Sigmoid colon (tissue), 7 donors: ENCODE measurements at places on chromosomes 4 and X. TPM values are rescaled to one million over a fixed set of nuclear protein-coding genes. Genes with fewer than 3 reads are reported as not detected.

- peak overlapping the region; percentile 71 for H3K4me3 ChIP-seq
- H3K4me1 ChIP-seq = no peaks in the 10 kb centered on the region
- no peak overlapping the region for H3K27ac ChIP-seq
- no peaks in the 10 kb centered on the region for H3K27me3 ChIP-seq
- H3K36me3 ChIP-seq = no peaks in the 10 kb centered on the region
These were observed 613 bp downstream of the GLRB start for GRCh38 chr4:157076578-157076947.

- H3K4me3 ChIP-seq = peak overlapping the region; percentile 4
- H3K27ac ChIP-seq = no peak overlapping the region
- no peaks in the 10 kb centered on the region for H3K27me3 ChIP-seq
- H3K36me3 ChIP-seq = no peaks in the 10 kb centered on the region
- no peak for DNase-seq
These were observed 41.0 kb downstream of the MID1 start for GRCh38 chrX:10579112-10580011.

DNA sequence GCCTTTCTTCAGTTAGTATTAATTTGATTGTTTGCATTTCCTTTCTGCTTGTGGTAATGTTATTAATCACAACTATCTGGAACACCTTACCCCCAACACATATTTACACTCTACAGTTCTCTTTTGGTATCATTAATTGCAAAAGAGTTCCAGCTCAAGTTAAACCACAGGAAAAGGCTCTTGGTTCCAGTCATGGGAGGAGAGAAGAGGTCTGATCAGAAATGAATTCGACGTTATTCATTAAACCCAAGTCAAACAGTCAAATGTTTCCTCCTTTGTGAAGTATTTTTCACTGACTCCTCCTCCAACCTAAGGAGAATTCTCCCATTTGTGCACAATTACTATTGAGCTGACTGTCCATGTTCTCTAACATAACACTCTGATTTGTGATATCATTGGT lies 91.4 kb downstream of the SLC39A8 start:
- H3K4me1 ChIP-seq = no peaks in the 10 kb centered on the region
- no peak overlapping the region for H3K27ac ChIP-seq
- no peak for DNase-seq
- no peak overlapping the region for H3K4me3 ChIP-seq
- H3K27me3 ChIP-seq = no peaks in the 10 kb centered on the region

- H3K36me3 ChIP-seq = no peaks in the 10 kb centered on the region
- H3K27me3 ChIP-seq = no peaks in the 10 kb centered on the region
- H3K4me3 ChIP-seq = peak overlapping the region; percentile 49
These were observed 488 bp downstream of the GPRIN3 start for GRCh38 chr4:89307178-89307445.

DNA sequence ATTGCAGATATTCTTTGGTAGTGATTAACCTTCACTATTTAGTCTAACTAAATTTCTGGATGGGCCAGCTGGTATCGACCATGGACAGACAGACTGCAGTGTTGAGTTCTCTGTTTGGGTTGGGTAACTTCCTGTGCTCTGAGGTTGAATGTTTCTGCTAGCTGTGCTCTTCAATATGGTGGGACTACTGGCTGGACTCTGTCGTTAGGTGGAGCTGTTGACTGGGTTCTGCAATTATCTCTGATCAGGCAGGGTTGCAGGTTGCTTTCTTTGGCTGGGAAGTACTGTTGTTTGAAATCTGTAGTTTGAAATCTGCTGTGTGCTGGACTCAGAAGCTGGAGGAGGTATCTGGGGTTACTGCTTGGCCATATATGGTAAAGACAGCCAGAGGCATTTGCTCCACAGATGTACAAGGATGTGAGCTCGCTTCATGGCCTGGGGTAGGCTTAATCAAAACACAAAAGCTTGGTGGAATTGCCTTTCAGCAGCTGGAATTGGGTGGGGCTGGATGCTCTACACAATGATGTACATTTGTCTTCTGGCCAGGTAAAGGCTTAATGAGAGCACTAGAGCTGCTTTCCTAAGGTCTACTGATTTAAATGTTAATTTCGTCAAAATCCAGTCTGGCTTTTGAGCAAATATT lies 1472.0 kb downstream of the FAM133A start:
- H3K4me3 ChIP-seq = no peak overlapping the region
- H3K27ac ChIP-seq = no peak overlapping the region
- no peaks in the 10 kb centered on the region for H3K36me3 ChIP-seq
- DNase-seq = no peak
- H3K27me3 ChIP-seq = no peaks in the 10 kb centered on the region

DNA sequence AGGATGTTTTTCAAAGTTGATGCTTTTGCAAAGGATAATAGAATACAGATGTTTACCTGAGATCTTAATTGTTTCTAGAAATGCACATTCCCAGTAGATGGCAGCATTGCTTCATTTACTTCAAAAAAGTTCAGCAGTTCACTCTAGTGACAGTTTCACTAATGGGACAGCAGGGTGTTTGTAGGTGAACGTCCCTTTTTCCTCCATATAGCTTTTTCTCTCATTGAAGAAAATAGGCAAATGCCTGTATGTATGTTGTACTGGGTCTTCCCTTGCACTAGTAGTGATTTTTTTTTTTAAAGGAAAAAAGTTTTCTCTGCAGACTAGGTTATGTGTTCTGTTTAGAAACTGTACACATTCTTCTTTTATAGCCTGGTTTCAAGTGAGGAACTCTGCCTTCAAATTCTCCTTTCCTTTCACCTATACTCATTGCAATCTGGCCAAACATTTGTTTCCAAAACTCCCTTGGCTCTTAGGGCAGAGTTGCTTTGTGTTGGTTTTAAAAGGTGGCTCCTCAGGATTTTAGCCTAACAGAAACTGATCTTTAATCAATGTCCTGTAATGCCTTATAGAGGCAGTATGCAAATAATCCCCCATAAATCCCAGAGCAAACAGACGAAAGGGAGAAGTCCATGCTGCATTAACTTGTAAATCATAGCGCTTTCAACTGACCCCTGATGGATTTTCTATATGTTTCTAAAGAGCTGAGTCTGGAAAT lies 86.3 kb downstream of the EGF start:
- no peak overlapping the region for H3K4me3 ChIP-seq
- H3K36me3 ChIP-seq = no peaks in the 10 kb centered on the region
- H3K4me1 ChIP-seq = no peaks in the 10 kb centered on the region
- H3K27me3 ChIP-seq = no peaks in the 10 kb centered on the region
- H3K27ac ChIP-seq = no peak overlapping the region

- peaks cover under 1% of the 10 kb centered on the region for H3K36me3 ChIP-seq
- H3K27ac ChIP-seq = no peak overlapping the region
- no peak overlapping the region for H3K4me3 ChIP-seq
- H3K4me1 ChIP-seq = no peaks in the 10 kb centered on the region
These were observed 27.7 kb downstream of the LARP7 start for GRCh38 chr4:112664611-112665010.

- H3K27ac ChIP-seq = no peak overlapping the region
- no peaks in the 10 kb centered on the region for H3K4me1 ChIP-seq
These were observed 8.7 kb downstream of the GAGE10 start for GRCh38 chrX:49312176-49312575.

- no peak overlapping the region for H3K4me3 ChIP-seq
- no peaks in the 10 kb centered on the region for H3K36me3 ChIP-seq
- H3K4me1 ChIP-seq = no peaks in the 10 kb centered on the region
- no peaks in the 10 kb centered on the region for H3K27me3 ChIP-seq
These were observed 28.2 kb upstream of the CHRNA9 start for GRCh38 chr4:40306976-40307375.

GRCh38 chrX:124426288-124427169 lies 80.2 kb downstream of the SH2D1A start:
- no peak overlapping the region for H3K27ac ChIP-seq
- DNase-seq = no peak
- no peaks in the 10 kb centered on the region for H3K4me1 ChIP-seq
- H3K4me3 ChIP-seq = no peak overlapping the region

GRCh38 chr4:3374011-3374645 lies 67.6 kb upstream of the HGFAC start:
- no peaks in the 10 kb centered on the region for H3K27me3 ChIP-seq
- no peak overlapping the region for H3K4me3 ChIP-seq
- DNase-seq = peak; percentile 56

GRCh38 chrX:45845142-45845541 lies 644.5 kb upstream of the DIPK2B start:
- DNase-seq = no peak
- no peaks in the 10 kb centered on the region for H3K4me1 ChIP-seq
- H3K27me3 ChIP-seq = no peaks in the 10 kb centered on the region
- H3K4me3 ChIP-seq = no peak overlapping the region
- H3K36me3 ChIP-seq = no peaks in the 10 kb centered on the region

GRCh38 chrX:123184219-123184865 lies at the start of gene GRIA3:
Gene GRIA3 (plus strand): TSS chrX:123184278. CDS start chrX:123184536, 258 bp downstream.
- DNase-seq = no peak
- no peaks in the 10 kb centered on the region for H3K4me1 ChIP-seq
- H3K36me3 ChIP-seq = no peaks in the 10 kb centered on the region
- H3K27me3 ChIP-seq = no peaks in the 10 kb centered on the region
- H3K4me3 ChIP-seq = peak within 1 kb of the TSS; percentile 47

- H3K27ac ChIP-seq = no peak overlapping the region
- no peaks in the 10 kb centered on the region for H3K27me3 ChIP-seq
- DNase-seq = no peak
- H3K36me3 ChIP-seq = no peaks in the 10 kb centered on the region
- H3K4me3 ChIP-seq = no peak overlapping the region
These were observed 931.2 kb downstream of the CCSER1 start for GRCh38 chr4:91058345-91058744.

DNA sequence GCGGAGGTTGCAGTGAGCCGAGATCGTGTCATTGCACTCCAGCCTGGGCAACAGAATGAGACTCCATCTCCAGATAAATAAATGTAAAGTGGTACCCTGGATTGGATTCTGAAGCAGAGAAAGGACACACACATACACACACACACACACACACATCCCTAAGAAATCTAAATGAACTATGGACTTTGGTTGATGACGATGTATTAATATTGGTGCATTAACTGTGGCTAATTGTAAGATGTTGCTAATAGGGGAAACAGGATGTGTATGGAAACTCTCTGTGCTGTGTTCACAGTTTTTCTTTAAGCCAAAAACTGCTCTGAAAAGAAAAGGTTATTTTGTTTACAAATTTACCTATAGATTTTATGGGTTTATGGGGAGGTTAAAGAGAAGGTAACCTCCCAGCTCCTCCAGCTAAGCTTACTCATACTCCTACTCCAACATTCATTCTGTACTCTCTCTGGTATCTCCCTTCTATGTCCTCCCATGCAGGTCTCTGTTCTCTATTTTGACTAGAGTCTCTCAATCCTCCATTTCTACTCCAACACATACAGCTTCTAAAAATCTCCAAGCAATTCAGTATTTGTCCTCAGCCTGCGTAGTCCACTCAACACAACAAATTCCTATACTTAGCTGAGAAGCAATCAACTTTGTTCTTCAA lies 46.5 kb upstream of the RELL1 start:
- no peak for DNase-seq
- no peaks in the 10 kb centered on the region for H3K4me1 ChIP-seq
- H3K27me3 ChIP-seq = no peaks in the 10 kb centered on the region
- no peak overlapping the region for H3K27ac ChIP-seq
- no peaks in the 10 kb centered on the region for H3K36me3 ChIP-seq
- no peak overlapping the region for H3K4me3 ChIP-seq

DNA sequence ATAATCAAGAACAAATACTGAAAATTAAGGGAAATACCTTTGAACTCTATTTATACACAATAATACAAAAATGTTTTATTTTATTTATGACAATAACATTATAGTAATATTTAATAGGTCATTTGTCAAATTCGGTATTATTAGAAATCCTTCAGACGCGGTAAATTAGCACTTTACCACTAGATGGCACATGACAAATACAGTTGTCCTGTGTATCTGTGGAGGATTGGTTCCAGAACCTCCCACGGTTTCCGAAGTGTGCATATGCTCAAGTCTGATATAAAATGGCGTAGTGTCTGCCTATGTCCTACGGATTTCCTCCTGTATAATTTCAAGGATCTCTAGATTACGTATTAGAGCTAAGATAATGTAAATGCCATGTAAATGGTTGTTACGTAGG lies 8.1 kb upstream of the LINC00632 start:
- H3K4me1 ChIP-seq = no peaks in the 10 kb centered on the region
- H3K4me3 ChIP-seq = no peak overlapping the region
- H3K27me3 ChIP-seq = no peaks in the 10 kb centered on the region
- H3K36me3 ChIP-seq = no peaks in the 10 kb centered on the region
- no peak for DNase-seq
- no peak overlapping the region for H3K27ac ChIP-seq

DNA sequence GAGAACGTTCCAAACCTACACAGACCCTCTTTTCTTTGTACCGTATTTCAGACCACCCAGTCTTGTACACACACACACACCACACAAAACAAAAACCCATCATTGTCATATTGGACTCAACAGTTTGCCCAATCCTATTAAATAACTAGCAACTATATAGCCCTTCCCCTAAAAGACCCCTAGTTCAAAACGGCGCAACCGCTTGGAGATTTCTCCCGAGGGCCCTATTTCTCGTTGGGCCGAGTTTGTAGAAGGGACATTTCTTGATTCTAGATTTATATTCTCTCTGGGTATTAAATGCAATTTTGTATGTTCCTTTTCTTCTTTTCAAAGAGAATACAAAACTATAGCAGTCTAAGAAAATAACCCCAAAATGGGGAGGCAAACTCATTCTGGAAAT lies 547 bp upstream of the PDGFRA start:
- H3K27ac ChIP-seq = peak overlapping the region; percentile 65
- no peaks in the 10 kb centered on the region for H3K4me1 ChIP-seq
- H3K27me3 ChIP-seq = peaks cover 52% of the 10 kb centered on the region
- DNase-seq = no peak

GRCh38 chr4:139866276-139866962 lies 200.8 kb downstream of the MGST2 start:
- H3K36me3 ChIP-seq = no peaks in the 10 kb centered on the region
- no peaks in the 10 kb centered on the region for H3K4me1 ChIP-seq
- no peaks in the 10 kb centered on the region for H3K27me3 ChIP-seq
- no peak for DNase-seq
- H3K27ac ChIP-seq = no peak overlapping the region

DNA sequence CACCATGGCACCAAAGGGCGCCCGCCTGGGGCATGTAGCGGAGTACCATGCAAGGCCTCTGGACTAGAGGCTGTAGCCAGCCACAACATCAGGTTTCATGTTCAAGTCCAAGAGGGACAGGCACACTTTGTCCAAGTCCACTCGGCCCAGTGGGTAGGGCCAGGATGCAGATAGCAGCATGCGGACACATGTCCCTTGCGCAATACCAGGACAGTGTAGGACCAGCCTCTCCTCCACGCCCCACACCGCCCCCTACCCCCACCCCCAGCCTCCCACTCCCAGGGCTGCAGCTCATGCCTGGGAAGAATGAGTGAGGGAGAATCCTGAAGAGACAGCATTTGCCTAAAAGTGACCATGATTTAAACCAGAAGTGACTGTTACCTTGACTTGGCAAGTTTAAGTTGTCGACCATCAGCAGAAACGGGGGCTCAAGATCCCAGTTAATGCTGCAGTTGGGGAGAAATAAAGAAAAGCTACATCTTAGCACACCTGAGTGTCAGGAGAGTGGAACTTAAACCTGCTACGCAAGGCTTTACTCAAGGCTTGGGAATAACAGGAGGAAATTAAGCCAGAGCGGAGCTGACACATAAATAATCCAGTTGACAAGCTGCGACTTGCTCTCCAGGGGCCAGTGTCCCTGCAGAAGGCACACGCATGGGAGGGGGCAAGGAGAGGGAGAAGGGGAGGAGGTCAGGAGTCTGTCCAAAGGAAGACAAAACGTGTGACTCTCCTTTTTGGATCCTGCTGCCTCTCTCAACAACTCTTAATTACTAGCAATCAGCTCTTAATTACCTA lies 221.7 kb downstream of the BCOR start:
- no peaks in the 10 kb centered on the region for H3K36me3 ChIP-seq
- no peaks in the 10 kb centered on the region for H3K4me1 ChIP-seq
- no peak overlapping the region for H3K27ac ChIP-seq
- no peaks in the 10 kb centered on the region for H3K27me3 ChIP-seq
- DNase-seq = no peak

MAGEE1 gene
- 0.60 TPM for polyA plus RNA-seq

DDIT4L gene
- polyA plus RNA-seq = 0.60 TPM

NMU gene
- 1.7 TPM for polyA plus RNA-seq

ADAMTS3 gene
- not detected for polyA plus RNA-seq

CLDN34 gene
- not detected for polyA plus RNA-seq
